Activated CD4-positive, alpha-beta T cell treated with anti-CD3 and anti-CD28 coated beads for 36 hours (primary cell): ENCODE measurements at places on chromosomes 3 and 15. TPM values are rescaled to one million over a fixed set of nuclear protein-coding genes. Genes with fewer than 3 reads are reported as not detected.

RTP1 gene
- total RNA-seq: not detected

DNA sequence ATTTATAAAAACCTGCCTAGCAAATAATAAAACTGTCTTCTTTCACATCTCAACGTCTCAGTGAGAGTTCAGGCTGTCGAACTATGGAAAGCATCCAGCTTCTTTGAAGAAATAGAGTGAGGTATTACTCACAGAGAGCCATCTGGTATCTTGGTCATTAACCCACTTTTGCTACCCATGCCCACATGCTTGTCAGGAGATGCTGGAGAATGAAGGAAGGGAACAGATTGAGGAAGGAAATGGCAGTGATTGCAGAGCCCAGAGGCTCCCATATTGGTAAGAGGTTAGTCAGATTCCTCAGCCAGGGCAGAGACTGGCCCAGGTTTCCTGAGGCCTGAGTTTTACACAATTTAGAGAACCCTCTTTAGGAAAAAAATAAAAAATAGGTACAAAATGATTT, 119.1 kb downstream of the B3GALNT1 start:
- H3K4me3 ChIP-seq: no peak overlapping the region
- DNase-seq: no peak
- no peaks in the 10 kb centered on the region for H3K36me3 ChIP-seq
- H3K27ac ChIP-seq: no peak overlapping the region

- no peak overlapping the region for H3K4me3 ChIP-seq
- DNase-seq: no peak
- H3K27ac ChIP-seq: no peak overlapping the region
- no peaks in the 10 kb centered on the region for H3K27me3 ChIP-seq
- peaks cover 5% of the 10 kb centered on the region for H3K4me1 ChIP-seq
These were observed 698.7 kb downstream of the FHIT start for GRCh38 chr3:60552581-60552980.

FHIT gene
- total RNA-seq: 10.2 TPM

DNA sequence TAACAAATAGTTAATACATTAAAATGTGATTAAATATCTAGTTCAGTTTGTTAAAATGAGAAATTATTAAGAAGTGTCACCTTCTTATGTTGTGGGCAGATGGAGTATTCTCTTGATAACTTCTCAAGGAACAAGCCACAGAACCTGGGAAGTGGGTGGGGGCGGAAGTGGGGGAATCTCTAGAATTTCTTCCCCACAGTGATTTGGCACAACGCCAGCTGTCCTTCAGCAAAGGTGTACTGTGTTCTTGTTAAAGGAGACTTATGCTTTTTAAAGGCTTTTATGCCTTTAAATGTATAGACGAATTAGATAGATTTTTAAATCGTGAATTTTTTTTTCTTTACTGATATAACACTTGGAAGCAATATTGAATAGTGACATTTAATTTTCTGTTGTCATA, 42.4 kb downstream of the SEC22A start:
- DNase-seq: peak; percentile 20
- no peak overlapping the region for H3K27ac ChIP-seq
- H3K4me3 ChIP-seq: no peak overlapping the region
- H3K27me3 ChIP-seq: no peaks in the 10 kb centered on the region
- peaks cover 14% of the 10 kb centered on the region for H3K4me1 ChIP-seq
- H3K36me3 ChIP-seq: peaks cover 45% of the 10 kb centered on the region
